Stimulated activated CD8-positive, alpha-beta memory T cell treated with anti-CD3 and anti-CD28 coated beads, Interleukin-7, amount 100 ng/mL, for 1 hour (primary cell): ENCODE measurements at places on chromosomes 1 and 21.

- no peak for DNase-seq
Observed at GRCh38 chr1:58397187-58397820, 149.2 kb downstream of the OMA1 start.

- DNase-seq, result no peak
Observed at GRCh38 chr1:241972703-241973369, 15.3 kb downstream of the BECN2 start.

DNA sequence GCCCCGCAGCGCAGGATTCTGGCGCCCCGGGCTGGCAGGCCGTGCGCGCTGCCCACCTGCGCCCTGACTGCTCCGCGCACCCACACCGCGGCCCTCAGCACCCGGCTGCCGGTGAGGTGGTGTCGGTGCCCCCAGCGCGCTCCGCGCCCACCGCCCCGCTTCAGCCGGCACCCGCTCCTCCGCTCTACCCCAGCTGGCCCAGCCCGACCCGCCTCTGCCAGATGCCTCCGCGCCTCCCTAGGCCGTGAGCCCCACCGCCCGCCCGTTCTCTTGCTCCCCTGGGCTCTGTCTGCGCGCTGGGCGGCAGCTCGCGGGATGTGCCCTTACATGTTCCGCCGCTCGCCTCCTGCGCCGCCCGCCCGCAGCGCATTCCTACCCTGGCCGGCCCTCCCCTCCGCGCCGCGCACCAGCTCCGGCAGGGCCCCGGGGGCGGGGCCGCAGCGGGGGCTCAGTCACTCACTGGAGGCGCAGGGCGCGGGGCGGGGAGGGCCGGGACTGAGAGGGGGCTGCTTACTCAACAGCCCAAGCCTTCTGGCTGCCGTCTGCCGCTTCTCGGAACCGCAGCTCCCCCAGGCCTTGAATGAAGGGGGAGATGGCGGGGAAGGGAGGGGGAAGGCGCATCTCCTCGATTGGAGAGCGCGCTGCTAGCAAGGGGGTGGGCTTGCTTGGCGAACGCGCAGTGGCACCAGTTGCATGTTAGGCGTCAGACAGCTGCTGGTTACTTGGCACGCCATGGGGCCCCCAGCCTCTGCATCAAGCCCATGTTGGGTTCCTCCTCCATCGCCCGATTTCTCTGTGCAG lies at the start of gene PHLDA3:
Gene PHLDA3, minus strand, starts transcription at position 345 of the 801 bp plus-strand sequence. CDS start 402 bp downstream, outside the sequence.
- DNase-seq, result no peak

DNA sequence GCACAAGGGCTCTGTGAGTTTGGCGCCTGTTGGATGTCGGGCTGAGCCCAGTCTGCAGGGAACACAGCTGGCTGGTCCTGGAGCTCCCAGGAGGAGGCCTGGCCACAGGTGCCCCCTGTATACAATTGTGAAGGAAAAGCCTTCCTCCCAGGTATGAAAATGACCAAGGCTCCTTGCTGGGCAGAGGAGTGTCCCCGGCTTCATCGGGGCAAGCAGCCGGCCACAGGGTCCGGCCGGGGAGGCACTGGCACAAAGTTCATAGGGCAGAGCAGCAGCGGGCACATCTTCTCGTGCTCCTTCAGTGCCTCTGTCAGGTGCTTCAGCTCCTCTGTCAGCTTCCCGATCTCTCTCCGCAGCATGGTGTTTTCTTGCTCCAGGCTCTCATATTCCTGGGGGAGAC lies 13.0 kb downstream of the BATF3 start:
- no peak for DNase-seq

GRCh38 chr1:195898924-195899323 lies 709.3 kb downstream of the KCNT2 start:
- no peak for DNase-seq

- DNase-seq, result no peak
Observed at GRCh38 chr1:172393354-172393753, 27.1 kb upstream of the C1orf105 start.

- no peak for DNase-seq
Observed at GRCh38 chr1:20280341-20280740, 10.3 kb upstream of the VWA5B1 start.

DNA sequence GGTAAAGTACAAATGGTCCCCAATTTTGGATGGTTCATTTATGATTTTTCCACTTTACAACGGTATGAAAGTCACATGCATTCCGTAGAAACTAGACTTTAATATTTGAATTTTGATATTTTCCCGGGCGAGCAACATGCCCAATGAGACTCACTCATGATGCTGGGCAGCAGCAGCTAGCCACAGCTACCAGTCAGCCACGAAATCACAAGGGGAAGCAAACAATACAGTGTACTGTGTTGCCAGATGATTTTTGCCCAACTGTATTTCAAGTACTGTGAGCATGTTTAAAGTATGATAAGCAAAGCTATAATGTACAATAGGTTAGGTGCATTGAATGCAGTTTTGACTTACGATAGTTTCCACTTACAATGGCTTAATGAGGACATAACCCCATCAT lies 266.8 kb downstream of the VAV3 start:
- no peak for DNase-seq

DNA sequence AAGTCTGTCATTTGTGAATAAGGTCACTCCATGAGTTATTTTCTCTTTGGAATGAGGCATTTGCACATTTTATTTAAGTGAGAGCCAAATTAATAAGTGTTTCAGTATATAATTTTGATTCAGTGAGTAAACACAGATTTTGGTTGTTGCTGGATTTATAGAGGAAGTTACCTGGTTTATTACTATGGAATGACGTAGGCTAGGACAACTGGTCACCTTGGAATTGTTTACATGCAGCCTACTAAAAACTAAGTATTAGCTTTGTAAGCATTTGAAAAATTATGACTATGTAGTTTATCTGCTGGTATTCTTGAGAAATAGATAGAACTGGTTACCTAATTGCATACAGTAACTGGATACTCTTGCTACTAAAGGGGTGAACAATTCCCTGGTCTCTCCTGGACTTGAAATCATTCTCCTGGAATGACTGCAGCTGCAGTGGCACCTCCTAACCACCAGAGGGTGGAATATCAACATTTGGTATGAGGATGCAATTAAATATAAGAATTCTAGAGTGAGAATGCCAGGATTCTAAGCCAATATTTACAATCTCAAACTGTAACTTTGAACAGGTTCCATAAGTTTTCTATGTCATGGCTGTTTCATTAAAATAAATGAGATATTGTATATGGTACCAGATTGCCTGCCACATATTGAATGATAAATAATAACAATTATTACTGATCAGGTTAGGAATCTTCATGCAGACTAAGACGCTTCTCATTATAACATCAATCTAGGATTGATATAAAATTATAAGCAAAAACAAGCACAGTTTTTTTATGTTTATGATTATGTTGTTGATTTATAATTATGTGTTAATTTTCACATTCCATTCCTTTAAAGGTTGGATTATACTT lies 3.5 kb upstream of the KRTAP27-1 start:
- DNase-seq, result no peak

GRCh38 chr1:180255536-180256340 lies 25.7 kb downstream of the LHX4 start:
- DNase-seq, result no peak

GRCh38 chr1:219173434-219173757 lies 282 bp upstream of the LYPLAL1 start:
- no peak for DNase-seq

GRCh38 chr1:111481387-111482221 lies 7.8 kb downstream of the C1orf162 start:
- peak; percentile 46 for DNase-seq

- DNase-seq, result no peak
Observed at GRCh38 chr1:45410850-45411509, 70.7 kb upstream of the MUTYH start.

GRCh38 chr1:109837852-109838570 lies 72.6 kb upstream of the CSF1 start:
- DNase-seq, result no peak

DNA sequence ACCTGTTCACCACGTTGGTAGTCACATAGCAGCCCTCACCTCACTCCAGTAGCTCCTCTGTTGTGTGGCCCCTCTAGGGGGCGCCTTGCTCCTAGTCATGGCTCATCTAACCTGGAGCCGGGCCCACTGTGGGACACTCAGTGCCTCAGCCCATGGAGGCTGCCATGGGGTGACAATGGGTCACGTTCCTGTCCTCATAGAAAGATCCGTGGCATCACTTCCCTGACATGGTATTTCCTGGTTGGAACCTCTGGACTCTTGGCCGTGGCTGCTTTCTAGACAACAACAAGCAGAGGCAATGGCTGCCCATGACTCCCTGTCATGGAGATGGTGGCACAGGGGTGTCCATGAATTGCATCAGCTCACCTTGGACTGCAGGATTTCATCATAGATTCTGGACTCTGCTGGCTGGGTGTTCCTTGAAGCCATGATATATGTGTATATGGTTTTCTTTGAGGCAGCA lies 27.5 kb upstream of the SLAMF6 start:
- no peak for DNase-seq

- DNase-seq, result no peak
Observed at GRCh38 chr1:110636149-110636935, 30.2 kb upstream of the KCNA2 start.

DNA sequence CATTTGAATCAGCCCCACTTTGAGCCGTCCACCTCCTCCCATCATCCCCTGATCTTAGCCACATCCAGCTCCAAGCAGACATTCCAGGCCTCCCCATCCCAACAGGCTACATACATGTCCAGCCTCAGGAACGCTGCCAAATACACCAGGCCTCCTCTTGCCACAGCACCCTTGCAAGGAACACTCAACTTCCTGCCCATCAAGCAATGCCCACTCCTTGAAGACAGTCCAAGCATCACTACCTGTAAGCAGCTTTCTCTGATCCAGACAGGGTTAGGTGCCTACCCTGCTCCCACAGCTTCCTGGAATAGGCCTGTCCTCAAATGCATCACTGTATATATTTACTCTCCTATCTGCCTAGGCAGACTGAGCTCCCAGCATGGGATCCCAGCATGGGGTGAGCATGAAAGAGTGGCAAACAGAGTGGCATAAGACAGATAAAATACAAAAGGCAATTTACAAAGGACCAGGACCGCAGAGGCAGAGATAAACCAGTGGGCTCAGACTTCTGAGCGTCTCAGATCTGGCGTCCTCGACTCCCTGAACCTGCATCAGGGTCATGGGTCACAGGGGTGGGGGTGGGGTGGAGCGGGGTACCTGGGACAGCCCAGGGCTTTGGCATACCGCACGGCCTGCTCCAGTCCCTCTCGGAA lies 816 bp downstream of the HYI start:
- DNase-seq, result no peak

- DNase-seq, result no peak
Observed at GRCh38 chr1:162446946-162447345, 35.0 kb upstream of the SH2D1B start.

DNA sequence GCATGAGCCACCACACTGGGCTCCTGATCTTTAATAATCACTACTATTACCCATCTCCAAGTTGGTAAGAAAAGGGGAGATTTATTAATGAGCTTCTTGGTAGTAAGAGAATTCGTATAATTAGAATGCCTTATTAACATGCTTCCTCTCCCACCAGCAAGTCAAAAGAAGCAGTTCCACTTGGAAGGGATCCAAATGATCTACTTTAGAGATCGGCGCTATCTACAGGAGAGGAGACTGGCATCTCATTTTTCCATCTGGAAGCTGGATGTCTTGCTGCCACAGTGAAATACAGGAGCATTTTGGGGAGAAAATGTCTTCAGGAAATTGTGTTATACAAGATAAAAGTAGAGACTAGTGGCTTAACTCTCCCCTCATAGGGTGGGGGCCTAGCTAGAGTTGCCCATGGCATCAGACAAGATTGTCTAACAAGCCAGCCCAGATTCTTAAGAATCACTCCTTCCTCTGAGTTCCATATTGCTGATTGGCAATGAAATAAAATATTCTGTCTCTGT lies 33.6 kb upstream of the CAMSAP2 start:
- DNase-seq, result no peak

- no peak for DNase-seq
Observed at GRCh38 chr1:21046132-21046531, 130.6 kb downstream of the EIF4G3 start.

GRCh38 chr1:227744668-227745067 lies 9.4 kb downstream of the SNAP47 start:
- DNase-seq, result no peak

GRCh38 chr1:166471359-166471758 lies 304.6 kb upstream of the FAM78B start:
- no peak for DNase-seq

- no peak for DNase-seq
Observed at GRCh38 chr1:113388621-113389358, 1.5 kb upstream of the MAGI3 start.

DNA sequence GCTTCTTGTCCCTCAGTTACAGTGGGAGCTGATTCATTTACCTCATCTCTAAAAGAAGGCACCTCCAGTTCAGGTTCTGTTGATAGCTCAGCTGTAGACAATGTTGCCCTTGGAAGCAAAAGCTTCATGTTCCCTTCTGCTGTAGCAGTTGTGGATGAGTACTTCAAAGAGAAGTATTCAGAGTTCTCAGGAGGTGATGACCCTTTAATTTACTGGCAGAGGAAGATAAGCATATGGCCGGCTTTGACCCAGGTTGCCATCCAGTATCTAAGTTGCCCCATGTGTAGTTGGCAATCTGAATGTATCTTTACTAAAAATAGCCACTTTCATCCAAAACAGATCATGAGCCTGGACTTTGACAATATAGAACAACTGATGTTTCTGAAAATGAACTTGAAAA lies 4.5 kb downstream of the ZBED6 start:
- no peak for DNase-seq

DNA sequence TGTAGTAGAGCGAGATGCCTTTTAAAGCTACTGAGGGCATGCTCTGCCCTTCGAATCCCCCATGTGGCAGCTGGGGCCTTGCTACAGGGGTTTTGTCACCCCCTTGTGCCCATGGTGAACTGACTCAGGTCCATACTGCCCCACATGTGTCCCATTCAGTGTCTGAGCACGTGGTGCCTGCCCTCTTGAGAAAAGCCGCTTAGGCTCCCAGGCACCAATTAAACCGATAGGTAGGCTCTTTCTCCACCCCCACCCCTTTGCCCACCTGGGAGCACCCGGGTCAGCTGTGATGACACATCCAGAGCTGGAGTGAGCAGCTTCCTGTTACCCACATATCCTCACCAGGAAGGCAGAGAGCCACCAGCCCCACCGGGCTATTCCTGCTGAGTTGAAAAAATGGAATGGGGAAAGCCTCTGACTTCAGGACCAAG lies 30.5 kb downstream of the TMCC2 start:
- no peak for DNase-seq

- no peak for DNase-seq
Observed at GRCh38 chr1:29584362-29584761, 348.0 kb downstream of the PTPRU start.

- DNase-seq, result no peak
Observed at GRCh38 chr1:169568497-169568896, 17.8 kb downstream of the F5 start.

GRCh38 chr1:74858136-74858535 lies 125.2 kb downstream of the TYW3 start:
- no peak for DNase-seq

- DNase-seq, result no peak
Observed at GRCh38 chr1:182080955-182081582, 19.6 kb upstream of the ZNF648 start.
